NCI-H1105 treated with DMSO at 0.1 percent for 48 hours (cell line): ENCODE measurements at places on chromosomes 3 and 15.
A peak's percentile ranks its signal among the peaks of the same experiment; 100 is the strongest.

DNA sequence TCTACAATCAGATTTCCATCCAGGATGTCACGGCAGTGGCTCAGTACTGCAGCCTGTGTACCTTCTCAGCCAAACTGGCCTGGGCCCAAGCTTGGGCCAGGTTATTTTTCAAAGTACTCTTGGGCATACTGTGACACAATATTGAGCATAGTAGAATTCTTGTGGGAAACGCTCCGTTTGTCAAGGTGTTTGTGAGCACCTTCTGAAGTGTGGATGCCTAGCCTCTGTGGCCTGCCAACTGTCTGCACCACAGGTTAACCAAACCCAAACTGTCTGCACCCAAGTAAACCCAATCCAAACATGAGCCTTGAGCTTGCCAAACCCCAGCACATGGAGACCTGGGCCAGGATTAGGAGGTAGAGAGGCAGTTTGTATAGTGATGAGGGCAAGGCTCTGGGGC lies 25.4 kb downstream of the CTDSPL start:
- DNase-seq, result no peak

GRCh38 chr3:11161666-11162065 lies 7.4 kb downstream of the HRH1 start:
- no peak for DNase-seq

GRCh38 chr15:98611808-98612207 lies 36.5 kb upstream of the IGF1R start:
- no peak for DNase-seq

GRCh38 chr3:16828815-16829214 lies 55.9 kb upstream of the PLCL2 start:
- DNase-seq, result no peak

DNA sequence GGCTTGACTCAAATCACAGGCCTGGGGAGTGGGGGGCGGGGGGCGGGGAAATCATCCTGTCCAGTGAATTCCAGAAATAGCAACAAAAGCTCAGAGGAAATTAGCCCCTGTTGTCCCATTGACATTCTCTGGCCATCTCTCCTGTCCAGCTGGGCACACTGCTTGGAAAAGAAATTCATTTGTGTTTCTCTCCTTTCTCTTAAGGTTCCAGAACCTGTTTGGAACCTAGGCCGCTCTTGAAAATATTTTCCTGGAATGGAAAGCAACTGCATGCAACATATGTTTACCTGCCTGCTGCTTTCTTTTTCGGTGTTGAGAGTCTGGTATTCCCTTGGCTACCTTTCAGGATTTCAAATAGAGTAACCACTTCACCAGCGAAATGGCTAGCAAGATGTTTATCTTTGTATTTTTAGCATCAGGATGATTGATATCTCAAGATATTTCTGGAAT lies 169.0 kb downstream of the GHSR start:
- peak; percentile 86 for DNase-seq

DNA sequence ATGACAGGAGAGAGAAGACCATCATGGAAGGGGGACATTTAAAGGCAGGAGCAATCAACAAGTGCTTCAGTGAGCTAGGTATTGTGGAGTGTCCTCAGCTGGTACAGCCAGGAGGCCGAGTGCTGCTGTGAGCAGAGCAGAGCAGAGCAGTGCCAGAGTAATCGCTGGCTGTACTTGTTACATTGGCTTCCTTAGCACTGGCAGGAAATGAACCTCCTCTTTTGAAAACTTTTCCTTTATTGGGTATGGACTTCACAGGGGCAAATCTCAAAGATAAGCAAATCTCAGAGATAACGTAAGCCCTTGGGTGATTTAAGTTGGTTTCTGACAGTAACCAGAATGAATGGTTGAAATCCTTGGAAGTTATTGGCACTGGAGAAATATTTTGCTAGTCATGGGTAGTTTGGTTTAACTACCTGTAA lies 2.1 kb downstream of the SH3GL3 start:
- no peak for DNase-seq

GRCh38 chr3:44654039-44654438 lies 5.5 kb downstream of the ZNF35 start:
- no peak for DNase-seq

GRCh38 chr3:46036191-46036590 lies 8.9 kb upstream of the XCR1 start:
- DNase-seq, result no peak

DNA sequence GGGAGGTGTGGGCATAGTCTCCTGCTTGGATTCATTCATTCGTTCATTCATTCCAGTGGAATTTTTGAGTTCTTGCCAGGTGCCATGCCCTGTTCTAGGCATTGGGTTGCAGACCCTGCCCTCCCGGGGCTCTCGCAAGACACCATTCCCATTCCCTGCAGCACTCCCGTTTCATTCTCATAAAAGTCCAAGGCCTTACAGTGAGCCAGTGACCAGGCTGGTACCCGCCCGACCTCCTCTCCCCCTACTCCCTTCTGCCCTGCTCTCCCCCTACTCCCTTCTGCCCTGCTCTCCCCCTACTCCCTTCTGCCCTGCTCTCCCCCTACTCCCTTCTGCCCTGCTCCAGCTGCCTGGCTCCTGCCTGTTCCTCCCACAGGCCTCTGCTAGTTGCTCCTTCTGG lies 41.9 kb downstream of the AMOTL2 start:
- DNase-seq, result no peak

DNA sequence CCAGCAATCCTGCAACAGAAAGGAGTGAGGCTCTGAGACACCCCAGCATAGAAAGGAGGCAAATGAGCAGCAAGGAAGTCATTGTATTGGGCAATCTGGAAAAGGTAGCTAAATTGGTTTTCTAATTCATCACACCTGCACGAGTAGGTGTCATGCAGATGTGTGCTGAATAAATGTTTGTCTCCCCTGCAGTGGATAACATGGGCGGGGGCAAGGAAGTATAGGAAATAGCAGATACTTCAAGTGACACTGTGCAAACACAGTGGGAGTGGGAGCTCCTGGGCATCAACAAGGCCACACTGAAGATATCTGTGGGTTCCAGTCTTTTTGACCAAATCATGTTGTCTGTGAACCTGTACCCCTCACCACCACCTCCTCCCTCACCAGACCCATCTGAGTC lies 14.4 kb upstream of the HTR3E start:
- no peak for DNase-seq

DNA sequence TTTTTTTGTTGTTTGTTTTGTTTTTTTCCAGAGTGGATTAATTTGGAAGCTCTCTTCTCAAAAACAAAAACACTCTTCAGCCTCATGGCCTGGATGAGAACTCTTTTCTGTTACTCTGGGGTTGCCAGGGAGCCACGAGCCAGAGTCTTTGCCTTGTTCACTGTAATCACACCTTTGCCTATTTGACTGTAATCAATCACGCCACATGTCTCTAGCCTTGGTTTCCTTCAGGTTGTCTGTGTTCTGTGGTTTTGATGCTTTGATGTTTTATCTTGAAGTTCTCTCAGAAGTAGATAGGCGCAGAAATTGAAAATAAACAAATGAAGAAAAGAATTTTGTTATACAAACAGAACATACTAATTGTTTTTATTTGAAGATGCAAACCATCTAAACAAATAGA lies 62.3 kb upstream of the IGF1R start:
- DNase-seq, result no peak

DNA sequence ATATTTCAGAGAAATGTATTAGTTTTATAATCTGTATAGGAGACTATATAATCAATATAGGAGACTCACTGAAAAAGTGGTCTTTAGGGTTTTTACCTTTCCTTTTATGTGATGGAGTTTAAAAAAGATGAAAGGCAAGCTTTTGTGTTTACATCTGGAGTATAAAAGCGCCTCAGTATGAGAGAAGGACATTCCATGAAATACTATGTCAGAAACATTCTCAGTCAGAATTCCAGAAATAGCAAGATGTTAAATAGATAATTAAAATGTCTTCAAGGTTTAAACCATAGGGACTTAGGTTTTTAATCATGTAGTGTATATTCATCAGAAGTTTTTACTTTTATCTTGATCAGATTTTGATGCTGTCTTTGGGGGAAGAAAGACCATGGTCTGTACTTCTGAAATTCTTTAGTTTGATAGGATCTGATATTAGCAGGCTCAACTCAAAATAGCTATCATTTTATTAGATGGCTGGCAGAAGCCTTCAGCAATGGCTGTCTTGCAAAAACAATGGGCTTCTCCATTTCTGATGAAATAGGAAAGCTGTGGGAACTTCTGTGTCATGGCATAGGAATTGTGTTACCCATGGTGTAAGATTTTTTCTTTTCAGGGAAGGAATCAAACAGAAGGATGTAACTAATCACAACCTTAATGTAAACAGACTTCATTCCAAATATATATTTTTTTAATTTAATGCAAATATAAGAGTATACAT lies 209.6 kb upstream of the PLSCR5 start:
- DNase-seq, result no peak
